Colonic mucosa (tissue), 4 donors: ENCODE measurements at places on chromosomes 4 and X. TPM values are rescaled to one million over a fixed set of nuclear protein-coding genes. Genes with fewer than 3 reads are reported as not detected.

GRCh38 chrX:13463608-13464007, 105.8 kb upstream of the EGFL6 start:
- peak; percentile 37 for DNase-seq

- DNase-seq: no peak
These were observed 628.8 kb downstream of the SPRY1 start for GRCh38 chr4:124025428-124025827.

C4orf46 gene
- 3.7 TPM for total RNA-seq

CSAG1 gene
- not detected for total RNA-seq

DNA sequence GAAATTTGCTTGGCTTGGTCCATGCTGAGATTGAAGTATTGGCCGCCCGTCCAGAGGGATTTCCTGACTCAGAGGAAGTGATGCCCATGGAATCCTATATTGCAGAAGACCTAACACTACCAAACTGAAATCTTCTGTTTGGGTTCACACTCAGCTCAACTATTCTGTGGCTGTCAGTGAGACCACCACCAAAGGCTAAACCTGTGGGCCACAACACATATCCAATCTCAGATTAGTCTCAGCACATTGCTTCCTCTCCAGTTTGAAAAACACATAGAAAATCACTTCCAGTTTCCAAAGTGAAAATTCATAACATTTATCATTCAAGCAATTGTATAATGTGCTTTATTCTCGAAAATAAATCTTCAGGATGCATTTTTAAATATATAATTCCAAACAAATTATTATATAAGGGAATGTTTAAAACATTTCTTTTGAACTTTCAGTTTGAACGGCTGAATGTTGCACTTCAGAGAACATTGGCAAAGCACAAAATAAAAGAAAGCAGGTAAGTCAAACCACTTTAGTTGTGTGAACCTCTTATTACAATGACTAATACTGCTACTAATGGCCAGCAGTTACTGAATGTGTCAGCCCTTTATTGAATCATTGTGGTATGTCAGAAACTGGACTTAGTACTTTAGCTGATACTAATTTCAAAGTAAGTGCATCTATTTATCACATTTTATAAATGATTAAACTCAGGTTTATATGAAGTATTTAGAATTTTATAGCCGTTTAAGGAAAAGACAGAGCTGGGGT, 37.0 kb downstream of the GUCY1A1 start:
- DNase-seq: no peak
